NCI-H1930 (cell line): ENCODE measurements at places on chromosomes 7 and 10.
A peak's percentile ranks its signal among the peaks of the same experiment; 100 is the strongest.

DNA sequence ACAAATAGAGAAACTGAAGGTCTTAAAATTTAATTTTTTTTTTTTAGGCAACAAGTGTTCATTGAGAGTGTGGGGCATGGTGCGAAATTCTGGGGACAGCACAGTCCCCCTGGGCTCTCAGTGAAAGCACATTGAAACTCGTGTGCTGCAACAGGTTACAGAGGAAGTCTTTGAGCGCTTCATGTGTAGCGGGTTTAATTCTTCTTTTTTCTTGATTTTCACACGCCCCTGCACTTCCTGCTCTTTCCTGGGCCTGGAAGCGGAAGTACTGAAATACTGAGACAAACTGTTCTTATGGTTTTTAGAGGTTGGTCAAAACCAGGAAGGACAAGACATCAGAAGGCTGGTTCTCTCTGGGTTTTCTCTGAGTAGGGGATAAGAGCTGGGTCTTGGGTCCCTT lies 203.5 kb downstream of the PTEN start:
- DNase-seq, result no peak

- no peak for DNase-seq
These were observed 82.9 kb upstream of the DDC start for GRCh38 chr7:50648076-50648475.

DNA sequence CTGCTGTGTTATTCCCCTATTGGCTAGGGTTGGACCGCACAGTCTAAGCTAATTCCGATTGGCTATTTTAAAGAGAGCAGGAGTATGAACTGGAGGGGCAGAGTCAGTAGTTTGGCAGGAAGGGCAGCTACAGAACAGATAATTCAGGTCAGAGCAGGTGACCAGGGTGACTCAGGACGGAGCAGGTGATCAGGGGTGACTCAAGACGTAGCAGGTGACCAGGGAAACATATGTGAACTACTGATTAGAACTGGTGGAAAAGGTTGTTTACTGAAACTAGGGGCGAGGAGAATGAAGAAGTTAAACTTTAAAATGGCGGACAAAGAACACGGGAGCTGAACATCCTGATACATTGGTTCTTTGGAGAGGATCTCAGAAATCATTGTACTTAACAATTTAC lies 102.3 kb downstream of the CCDC7 start:
- DNase-seq, result no peak

GRCh38 chr10:52314822-52315552 lies 906 bp downstream of the DKK1 start:
- DNase-seq, result no peak

DNA sequence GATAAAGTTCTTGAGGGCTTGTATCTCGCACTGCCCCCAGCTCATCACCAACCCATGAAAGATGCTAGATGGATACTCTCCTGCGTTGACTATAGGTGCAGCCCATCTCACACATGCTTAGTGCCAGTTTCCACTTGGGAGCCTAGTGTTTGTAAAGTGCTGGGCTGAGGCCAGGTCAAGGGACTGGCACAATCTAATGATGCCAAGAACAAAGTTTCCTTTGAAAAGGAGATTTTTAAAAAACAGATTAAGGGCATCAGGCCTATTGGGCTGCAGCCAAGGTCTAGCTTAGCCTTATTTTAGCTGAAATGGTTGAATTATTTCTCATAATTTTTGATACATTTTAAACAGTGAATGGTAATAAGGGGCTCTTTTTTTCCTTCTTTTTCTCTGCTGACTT lies 259.0 kb downstream of the ADRA2A start:
- DNase-seq, result no peak

DNA sequence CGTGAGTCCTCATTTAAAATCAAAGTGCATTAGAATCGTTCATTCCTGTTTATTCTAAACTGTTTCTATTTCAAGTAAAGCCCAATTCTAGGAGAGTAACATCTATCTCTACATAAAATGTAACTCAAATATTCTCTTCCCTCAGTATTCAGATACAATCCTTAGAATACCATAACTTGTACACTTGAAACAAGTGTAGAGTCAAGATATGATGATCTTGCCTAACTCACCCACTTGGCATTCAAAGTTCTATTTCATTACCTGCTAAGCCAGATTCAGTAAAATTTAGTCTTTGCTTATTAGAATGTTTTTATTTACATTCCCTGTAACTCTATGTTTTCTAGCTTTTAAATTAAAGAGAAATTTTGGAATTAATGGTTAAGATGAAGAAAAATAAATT lies 31.6 kb downstream of the PRPS1L1 start:
- DNase-seq, result no peak

DNA sequence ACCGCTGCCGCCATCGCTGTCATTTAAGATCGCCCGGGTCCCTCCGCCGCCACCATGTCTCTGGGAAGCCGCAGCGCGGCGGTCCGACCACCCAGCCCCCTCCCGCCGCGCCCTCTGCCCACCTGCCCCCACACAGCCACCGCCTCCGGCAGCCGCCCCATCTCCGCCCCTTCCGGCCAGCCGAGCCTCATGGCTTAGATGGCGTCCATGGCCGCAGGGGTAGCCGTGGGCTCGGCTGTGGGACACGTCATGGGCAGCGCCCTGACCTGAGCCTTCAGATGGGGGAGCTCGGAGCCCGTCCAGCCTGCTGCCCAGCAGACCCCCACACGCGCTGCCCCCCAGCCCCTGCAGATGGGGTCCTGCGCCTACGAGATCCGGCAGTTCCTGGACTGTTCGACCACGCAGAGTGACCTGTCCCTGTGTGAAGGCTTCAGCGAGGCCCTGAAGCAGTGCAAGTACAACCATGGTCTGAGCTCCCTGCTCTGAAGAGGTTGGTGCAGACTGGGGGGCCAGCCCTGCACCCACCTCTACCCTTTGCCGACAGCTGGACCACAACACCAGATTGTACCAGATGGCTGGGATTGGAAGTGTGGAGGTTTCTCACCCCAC lies 38.0 kb upstream of the TARP start:
- peak; percentile 57 for DNase-seq

DNA sequence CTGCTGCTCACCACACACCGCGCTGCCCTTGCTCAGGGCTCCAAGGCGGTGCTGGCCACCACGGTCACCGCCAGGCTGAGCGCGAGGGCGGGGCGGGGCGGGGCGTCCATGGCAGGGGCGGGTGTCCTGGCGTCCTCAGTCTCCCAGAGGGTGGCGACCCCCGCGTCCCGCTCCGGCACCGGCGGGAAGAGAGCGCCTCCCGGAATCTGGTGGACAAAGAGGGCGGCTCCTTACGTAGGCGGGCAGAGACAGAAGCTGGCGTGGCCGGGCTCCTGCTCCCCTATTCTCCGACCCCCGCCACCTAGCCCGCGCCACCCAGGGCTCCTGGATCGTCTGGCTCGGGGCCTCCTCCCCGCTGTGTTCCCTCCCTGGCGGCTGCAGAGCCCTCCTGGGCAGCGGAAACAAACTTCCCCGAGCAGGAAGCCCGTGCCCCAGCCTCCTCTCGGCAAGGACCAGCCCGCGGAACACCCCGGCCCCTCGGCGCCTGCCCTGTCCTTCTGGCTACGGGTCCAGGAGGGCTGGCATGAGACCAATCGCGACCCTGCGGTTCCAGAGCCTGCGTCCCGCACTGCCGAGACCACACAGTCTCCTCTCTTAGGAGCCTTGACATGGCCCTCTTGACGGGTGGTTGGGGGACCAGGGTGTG lies 133.8 kb upstream of the ZNF92 start:
- peak; percentile 79 for DNase-seq

- DNase-seq, result no peak
These were observed 153.7 kb downstream of the CDK14 start for GRCh38 chr7:90749774-90750173.

DNA sequence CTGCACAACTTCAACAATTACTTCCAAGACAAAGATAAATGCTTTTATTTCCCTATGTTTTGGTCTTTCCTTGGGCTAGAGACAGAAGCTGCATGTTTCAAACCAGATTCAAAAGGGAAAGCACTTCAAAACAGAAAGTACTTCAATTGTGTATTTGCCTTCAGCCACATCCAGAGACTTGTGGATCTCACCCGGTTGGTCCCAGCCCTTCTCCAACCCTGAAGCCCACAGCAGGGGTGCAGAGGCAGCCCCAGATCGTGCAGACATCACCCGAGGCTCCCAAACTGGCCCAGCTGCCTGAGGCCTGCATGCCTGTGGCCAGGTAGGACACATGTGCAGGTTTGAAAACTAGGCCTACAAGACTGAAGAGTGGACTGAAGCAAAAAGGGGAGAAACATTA lies 80.8 kb downstream of the ALOX5 start:
- no peak for DNase-seq
